H1 (cell line): ENCODE measurements at places on chromosomes 5 and 9. TPM values are rescaled to one million over a fixed set of nuclear protein-coding genes. Genes with fewer than 3 reads are reported as not detected.

DNA sequence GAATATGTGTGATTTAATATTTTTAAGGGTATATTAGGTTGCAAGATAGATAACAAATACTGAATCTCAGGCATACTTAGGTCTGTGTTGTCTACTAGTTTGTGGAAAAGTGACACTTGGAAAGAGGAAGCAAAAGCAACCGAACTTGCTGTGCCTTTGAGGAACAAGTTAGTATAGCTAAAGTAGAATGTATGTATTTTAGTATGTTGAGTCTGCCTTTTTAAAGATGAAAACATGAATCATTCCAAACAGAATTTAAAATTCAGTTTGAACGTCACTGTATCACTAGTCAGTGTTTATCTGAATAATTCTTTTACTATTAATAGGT lies 12.9 kb downstream of the TLE4 start:
- no peak for DNase-seq

DNA sequence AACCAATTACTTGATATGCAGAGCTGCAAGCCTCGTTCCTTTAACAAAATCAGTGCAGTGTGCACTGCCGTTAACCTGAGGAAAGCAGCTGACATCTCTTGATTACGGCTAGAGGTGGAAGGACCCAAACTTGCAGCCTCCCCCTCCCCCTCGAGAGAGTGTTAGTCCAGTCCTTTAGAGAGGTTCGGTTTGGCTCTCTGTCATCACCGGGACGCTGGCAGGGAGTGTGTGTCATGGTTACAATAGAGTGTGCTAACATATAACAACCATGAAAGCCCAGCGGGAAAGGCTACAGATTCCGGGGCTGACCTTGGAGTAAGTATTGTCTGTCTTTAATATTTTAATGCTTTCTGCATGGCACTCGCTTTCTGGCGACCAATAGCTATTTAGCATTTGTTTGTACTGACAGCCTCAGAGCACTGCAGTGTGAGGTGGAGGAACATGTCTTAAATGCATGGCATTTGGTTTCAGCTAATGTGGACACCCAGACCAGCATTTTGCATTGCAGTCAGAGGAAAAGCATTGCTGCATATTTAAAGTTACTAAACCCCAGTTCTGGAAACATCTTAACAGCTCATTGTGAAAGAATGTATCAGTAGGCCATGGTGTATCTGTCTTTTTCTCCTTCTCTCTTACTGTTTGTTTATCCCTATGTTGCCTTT lies 237.5 kb downstream of the CD180 start:
- DNase-seq = no peak

DNA sequence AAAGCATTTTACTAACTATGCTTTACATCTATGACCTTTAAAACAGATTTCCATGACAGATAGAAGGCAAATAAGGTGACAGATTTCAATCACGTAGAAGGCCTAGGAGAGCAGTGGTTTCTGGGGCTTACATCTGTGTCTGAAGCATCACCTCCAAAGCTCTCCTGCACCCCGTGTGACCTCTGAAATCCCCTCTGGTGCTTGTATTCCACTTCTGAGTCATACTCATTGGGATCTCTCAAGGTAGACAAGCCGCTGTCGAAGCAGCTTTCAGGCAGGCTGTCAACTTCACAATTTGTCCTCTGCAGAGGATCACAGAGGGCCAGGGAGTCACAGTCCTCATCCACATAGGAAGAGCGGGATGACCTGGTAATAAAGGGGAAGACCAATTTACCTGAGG lies 62.2 kb downstream of the RASEF start:
- no peak for DNase-seq

GRCh38 chr9:71145179-71145578 lies 23.8 kb upstream of the TRPM3 start:
- no peak for DNase-seq

- no peak for DNase-seq
These were observed 201.7 kb downstream of the EFNA5 start for GRCh38 chr5:107469064-107469463.

DNA sequence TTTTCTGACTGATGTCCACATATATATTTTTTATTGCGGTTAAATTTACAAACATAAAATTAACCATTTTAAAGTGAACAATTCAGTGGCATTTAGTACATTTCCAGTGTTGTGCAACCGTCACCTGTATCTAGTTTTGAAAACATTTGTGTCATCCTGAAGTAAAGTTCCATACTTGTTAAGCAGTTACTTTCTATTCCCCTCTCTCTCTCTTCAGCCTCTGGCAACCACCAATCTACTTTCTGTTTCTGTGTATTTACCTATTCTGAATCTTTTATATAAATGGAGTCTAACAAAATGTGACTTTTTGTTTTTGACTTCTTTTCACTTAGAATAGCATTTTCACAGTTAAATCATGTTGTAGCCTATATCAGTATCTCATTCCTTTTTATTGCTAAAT lies 480.1 kb upstream of the SMARCA2 start:
- no peak for DNase-seq

DNA sequence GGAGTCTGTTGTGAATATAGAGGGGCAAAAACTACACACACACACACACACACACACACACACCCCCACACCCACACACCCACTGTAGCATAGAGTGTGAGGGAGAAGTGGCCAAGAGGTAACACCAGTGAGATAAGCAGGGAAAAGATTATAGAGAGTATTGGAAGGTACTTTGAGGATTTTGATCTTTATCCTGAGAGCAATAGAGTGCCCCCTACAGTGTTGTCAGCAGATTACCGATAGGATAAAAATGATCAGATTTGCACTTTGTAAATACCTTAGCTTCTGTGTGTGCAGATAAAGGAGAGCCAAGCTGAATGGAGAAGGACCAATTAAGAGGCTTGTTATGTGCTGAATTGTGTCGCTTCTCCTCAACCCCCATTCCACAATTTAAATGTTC lies 32.3 kb downstream of the ERCC6L2 start:
- DNase-seq = no peak

- no peak for DNase-seq
These were observed 45.8 kb downstream of the RAB3C start for GRCh38 chr5:58628626-58629025.

DNA sequence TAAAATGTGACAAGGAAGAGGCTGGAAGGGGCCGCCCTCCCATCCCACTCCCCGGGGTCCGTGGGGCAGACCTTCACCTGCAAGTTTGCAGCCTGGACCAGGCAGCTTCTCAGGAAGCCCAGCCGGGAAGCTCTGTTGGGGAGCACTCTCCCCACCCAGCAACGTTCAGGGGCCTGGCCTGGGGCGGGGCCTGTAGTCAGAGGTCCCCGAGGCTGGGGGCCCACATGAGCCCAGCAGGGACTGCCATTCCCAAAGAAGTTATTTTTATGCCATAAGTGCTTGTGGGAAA lies 32.7 kb upstream of the NOTCH1 start:
- no peak for DNase-seq

DNA sequence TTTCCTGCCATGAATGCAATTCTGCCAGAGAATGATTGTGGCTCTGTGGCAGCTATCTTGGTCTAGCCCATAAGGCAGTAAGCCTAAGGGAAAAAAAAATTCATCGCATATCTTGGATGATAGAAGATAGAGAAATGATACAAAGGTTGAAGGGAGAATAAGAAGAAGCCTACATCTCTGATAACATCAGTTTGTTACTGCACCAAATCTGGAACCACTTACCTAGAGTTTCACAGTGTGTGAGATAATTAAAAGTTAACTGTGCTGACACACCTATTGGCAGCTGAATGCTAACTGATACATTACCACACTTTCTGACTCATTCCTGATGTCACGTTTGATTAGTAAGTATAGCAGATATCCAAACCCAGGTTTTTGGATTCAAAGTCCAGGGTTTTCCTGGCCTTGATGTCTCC lies 91.6 kb upstream of the TAF11L2 start:
- DNase-seq = no peak

KIF20A gene
- polyA plus RNA-seq = 26.4 and 33.3 TPM in 2 replicates

CHSY3 gene
- 0.24 and 0.28 TPM in 2 replicates for polyA plus RNA-seq

AJM1 gene
- 0.12 and 0.33 TPM in 2 replicates for polyA plus RNA-seq

PKD2L2 gene
- not detected in 2 replicates for polyA plus RNA-seq

UBTD2 gene
- polyA plus RNA-seq = 9.4 and 14.5 TPM in 2 replicates
